ENCODE measurements at places on chromosomes 1 and 21.
A peak's percentile ranks its signal among the peaks of the same experiment; 100 is the strongest.

DNA sequence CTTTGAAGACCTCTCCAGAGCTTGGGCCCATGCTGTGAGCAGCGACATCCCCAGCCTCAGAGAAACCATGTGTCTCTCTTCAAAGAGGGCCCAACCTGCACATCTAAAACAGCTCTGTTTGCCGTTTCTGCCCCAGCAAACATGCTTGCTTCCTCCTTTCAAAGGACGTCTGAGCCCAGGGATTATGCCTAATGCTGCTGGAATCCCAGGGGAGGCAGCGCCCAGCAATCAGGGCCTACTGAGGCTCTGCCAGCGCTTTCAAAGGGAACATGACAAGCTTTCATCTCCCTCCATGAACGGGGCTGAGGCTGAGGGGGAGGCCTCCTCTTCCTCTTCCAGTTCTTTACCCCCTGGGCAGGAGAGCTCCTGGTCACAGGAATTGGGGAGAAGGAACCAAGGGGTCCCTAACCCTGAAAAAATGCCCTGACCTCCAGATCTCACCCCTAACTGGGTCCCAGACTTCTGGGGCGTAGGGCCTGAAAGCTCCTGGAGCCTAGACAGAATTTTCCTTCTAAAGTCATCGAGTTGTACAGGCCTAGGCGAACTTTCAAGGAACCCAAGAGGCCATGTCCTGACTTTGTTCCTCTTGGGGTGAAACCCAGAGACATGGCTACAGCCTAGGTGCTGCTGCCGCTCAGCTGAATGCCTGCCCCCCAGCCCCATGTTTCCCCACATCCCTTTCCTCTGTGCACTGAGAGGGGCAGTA lies 13.4 kb upstream of the ASCL5 start:
- DNase-seq, result no peak

- DNase-seq, result no peak
Measured at GRCh38 chr1:6093611-6094010, 47.9 kb downstream of the KCNAB2 start.

GRCh38 chr1:29260531-29260930 lies 24.2 kb downstream of the PTPRU start:
- DNase-seq, result no peak

- DNase-seq, result no peak
Measured at GRCh38 chr1:61067446-61068019, 14.8 kb upstream of the NFIA start.

DNA sequence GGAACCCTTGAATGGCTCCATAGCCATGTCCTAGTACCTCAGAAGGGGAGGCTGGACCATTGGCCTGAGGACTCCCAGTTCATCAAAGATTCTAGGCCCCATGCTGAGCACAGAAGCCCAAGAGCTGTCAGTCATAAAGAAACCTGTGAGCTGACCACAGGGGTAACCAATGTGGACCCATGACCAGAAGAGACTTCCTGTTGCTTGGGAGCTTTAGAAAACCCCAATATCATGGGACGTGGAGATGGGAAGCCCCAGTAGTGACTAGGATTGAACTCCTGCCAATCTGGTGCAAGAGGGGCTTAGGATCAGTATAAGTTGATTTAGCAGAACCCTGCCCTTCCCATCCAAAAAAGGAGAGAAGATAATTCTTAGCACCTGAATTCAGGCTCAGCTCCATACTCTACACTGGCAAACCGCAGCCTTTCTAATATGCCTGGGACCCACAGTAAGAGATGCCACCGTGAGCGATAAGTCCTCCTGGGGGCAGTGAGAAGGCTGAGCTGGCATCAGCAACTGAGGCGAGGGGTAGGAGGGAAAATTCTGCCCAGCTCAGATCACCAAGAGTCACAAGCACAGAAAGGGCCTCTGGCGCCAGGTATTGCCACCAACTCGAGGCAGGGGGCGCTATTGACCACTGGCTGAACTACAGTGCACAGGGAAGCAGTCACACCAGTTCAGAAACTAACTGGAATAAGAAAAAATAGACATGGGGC lies 108.9 kb downstream of the CAPN8 start:
- DNase-seq, result no peak

DNA sequence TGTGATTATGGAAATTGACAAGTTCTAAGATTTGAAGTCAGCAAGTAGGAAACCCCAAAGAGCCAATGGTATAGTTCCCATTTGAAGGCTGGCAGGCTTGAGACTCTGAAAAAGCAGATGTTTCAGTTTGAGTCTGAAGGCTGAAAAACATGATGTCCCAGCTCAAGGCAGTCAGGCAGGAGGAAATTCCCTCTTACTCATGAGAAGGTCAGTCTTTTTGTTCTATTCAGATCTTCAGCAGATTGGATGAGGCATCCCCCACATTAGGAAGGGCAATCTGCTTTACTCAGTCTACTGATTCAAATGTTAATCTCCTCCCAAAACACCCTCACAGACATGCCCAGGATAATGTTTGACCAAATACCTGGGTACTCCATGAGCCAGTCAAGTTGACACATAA lies 372.5 kb upstream of the ST6GALNAC5 start:
- DNase-seq, result no peak

DNA sequence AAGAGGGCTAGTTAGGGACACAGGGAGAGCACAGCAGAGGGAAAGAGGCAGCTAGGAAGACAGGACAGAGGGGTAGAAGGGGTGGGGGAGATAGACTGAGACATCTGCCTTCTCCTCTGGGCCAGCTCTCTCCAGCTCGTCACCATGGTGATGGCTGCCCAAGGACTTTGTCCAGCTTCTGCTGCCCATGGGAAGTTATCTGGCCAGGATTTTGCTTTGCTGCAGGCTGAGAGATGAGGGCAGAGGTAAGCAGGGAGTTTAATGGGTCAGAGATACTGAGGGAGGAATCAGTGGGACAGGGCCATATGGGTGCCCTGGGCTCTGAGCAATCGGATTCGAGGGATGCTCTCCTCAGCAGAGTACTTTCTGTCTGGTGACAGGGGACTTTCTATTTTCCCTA lies 34.5 kb upstream of the GPR37L1 start:
- DNase-seq, result no peak

DNA sequence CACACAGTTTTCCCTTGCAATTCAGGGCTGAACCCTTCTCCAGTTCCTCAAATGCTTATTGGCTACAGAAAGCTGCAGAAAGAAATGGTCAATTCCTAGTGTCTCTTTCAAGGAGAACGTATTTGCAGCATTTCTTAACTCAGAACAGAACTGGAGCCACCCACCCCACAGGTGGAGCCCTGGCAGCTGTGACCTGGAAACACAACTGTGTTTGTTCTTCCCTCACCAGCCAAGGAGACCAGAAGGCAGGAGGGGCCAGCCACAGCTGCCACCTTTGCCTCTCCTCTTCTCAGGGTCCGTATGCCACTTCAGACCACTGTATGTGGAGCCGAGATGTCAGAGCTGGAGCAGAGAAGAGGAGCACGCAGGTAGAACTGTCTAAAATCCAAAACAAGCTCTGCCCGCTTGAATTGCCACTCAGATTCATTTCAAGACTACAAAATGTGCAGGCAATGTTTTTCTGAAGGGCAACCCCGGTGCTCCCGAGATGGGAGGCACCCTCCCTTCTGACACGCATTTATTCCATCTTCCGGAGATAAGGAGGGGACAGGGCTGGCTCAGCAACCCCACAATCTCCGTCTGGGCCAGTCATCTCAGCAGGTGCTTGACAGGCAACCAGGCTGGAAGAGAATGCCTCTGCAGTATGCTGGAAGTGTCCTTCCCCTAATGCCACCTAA lies 16.7 kb downstream of the CD247 start:
- DNase-seq, result no peak

GRCh38 chr1:231781892-231782291 lies 155.3 kb downstream of the DISC1 start:
- DNase-seq, result no peak

DNA sequence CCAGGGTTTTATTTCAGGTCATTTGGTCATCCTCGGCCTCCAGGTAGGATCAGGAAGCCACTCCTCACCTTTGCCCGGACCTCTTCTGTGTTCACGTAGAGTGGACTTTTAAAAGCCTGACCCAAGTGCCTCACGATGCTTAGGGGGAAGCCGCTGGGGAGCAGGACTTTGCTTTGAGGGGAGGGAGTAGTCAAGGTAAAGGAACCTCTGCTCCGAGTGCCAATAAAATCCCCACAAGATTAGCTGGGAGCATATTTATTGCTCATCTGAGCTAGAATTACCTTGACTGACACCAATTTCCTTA lies 603 bp upstream of the DHRS3 start:
- no peak for DNase-seq

- DNase-seq, result peak; percentile 54
Measured at GRCh38 chr1:44842862-44843655, at the start of gene PTCH2. PTCH2 (minus strand) TSS chr1:44843253; CDS start chr1:44842932, 321 bp downstream.

DNA sequence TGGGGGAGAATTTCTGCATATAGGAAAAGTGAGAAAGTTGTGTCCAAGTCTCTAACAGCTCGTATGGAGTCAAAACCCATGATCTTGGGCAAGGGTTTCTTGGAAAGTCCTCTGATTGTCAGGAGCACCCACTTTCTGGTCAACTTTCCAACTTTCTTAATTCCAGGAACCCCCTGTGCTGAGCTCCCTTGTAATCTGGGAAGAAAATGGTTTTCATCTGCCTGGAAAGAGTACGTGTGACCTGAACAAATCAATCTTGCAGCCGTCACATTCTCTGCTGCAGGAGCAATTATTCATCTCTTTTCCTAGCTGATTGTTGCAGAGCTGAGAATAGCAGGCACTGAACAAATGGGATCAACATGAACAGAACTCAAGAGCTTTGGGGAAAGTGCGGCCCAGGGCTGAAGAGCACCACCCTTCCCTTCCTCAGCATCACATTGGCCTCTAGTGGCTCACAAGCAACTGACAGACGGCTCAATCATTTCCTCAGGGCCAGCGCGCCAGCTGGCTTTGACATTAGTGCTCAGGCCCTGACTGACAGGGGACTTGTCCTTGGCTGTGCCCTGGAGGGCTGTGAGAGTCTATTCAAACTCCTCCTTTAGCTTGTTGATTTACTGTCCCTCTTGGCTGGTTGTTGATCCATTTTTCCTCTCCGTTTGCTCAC lies 295.2 kb downstream of the HLX start:
- DNase-seq, result no peak

GRCh38 chr1:19360843-19361610 lies 48.9 kb downstream of the SLC66A1 start:
- DNase-seq, result no peak

GRCh38 chr21:41483415-41483814 lies 24.5 kb downstream of the TMPRSS2 start:
- no peak for DNase-seq

- DNase-seq, result no peak
Measured at GRCh38 chr1:110489973-110490542, 28.9 kb downstream of the KCNA10 start.

GRCh38 chr1:179812501-179813292 lies 64.9 kb downstream of the TOR1AIP2 start:
- DNase-seq, result no peak

GRCh38 chr1:228085287-228085951 lies 2.9 kb downstream of the ARF1 start:
- DNase-seq, result no peak

DNA sequence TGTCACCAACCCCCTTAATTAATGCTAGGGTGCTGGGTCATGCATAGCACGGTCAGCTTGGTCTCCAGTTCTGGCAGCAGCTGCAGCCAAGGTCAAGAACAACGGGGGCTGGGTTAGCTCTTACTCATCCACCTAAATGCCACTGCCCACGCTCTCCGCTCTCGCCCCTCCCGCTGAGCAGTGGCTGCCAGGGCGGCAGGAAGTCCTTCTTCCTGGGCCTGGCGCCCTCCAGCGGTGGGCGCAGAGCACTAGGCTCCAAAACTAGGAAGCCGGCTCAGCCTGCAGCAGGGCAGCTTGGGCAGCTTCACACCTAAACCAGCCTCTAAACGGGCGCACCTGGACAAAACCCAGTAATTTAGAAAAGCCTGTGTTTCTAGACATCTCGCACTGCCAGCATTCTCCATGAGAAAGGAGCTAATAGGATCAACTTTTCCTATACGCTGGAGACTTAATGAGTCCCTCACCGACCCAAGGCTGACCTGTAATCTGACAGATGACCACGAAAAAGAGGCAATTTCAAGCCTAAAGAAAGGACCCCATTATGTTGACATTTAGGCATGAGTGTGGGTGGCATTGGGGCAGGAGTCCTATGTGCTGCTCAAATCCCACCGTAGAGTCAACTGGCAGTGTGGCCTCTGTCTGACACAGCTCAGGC lies 78.4 kb upstream of the LRRN2 start:
- DNase-seq, result peak; percentile 51

DNA sequence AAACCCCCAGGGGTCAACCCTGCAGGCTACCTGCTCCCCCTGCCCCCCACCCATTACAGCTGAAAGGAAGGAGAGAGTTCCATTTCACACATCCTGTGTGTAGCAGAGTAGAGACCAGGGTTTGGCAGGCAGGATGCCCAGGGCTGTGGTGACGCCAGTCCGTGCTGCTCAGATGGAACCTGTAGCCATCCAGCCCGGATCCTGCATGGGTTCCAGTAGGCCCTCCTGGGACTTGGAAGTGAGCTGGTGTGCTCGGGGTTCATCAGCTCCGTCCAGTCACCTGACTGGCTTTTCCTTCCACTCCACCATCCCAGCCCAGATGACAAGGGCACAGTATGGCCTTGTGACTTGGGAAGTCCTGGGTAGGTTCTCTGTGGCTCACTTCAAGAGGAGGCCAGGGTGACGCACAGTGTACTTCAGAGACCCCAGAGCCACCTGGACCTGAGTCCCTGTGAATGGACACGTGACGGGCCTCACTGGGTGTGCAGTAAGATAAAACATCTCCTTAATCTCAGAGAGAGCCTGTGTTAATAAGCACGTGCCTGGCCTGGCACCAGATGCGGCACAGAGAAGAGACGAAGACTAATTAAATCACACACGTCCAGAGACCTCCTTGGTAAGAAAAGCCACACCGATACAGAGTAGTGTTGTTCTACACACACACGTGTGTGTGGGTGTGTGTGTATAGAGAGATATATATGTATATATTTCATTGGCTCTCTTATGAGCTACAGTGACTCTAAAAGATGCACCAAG lies 16.0 kb downstream of the ITPKB start:
- no peak for DNase-seq

DNA sequence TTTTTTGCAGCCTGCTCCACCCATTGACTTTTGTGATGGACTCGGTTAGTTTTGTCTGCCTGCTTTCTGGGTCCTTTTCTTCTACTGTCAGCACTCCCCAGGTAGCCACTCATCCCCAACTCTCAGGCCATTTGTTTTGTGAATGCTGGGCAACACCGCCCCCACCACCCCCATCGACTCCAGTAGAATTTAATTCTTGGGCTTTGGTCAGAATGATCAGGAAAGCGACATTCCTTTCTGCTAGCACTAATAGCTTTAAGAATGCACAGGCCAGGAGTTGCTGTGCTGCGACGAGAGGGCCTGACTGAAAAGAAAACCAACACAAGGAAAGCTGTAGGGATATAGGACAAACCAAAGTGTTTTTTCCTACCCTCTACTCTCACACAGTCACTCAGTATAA lies 144.4 kb downstream of the CDC7 start:
- no peak for DNase-seq

GRCh38 chr1:23554481-23555269 lies 4.6 kb downstream of the ID3 start:
- peak; percentile 85 for DNase-seq

- no peak for DNase-seq
Measured at GRCh38 chr1:100130552-100131077, 2.1 kb downstream of the SASS6 start.

All from CD8-positive, alpha-beta memory T cell (primary cell).